ENCODE measurements at places on chromosomes 4 and X.
A peak's percentile ranks its signal among the peaks of the same experiment; 100 is the strongest.

DNA sequence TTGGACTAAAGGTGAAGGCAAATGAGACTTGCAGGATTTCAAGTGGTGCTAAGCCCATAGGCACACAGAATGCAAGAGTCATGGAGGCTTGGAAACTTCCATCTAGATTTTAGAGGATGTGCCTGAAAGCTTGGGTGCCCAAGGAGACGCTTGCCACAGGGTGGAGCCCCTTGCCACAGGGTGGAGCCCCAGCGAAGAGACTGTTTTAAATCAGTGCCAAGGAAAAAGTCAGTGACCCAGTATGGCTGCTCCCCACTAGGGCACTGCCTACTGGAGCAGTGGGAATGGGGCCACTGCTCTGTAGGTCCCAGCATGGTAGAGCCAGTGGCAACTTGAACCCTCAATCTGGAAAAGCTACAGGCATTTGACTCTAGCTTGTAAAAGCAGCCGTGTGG is 794.2 kb upstream of the LCORL start:
- DNase-seq, result no peak

DNA sequence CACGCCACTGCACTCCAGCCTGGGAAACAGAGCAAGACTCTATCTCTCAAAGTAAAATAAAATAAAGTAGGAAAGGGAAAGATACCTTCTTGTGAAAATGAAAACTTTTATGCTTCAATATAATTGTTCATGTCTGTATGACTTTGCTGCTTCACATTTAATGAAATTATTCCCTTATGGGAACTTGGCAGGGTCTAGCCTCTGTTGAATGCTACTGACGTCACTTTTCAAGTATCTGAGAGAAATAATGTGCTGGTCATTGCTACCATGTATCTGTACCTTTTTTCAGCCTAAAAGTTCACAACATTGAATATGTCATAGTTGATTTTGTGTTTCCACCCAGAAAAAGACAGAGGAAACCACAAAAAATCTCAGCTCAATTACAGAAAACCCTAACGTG is 65.2 kb downstream of the PRDM5 start:
- DNase-seq, result no peak

GRCh38 chrX:150587585-150588503 is 19.4 kb downstream of the MTM1 start:
- peak; percentile 9 for DNase-seq

DNA sequence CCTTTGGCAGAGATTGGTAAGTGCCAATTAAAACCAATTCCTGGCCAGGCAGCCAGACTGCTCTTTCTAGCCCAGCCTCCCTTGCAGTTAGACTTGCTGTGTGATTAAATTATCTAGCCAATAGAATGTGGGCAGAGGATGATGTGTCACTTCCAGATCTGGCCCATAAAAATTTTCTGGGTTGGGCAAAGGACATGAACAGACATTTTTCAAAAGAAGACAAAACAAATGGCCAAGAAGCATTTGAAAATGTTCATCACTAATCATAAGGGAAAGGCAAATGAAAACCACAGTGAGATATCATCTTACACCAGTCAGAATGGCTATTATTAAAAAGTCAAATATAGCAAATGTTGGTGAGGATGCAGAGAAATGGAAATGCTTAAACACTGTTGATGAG is 71.4 kb upstream of the STIM2 start:
- DNase-seq, result no peak

DNA sequence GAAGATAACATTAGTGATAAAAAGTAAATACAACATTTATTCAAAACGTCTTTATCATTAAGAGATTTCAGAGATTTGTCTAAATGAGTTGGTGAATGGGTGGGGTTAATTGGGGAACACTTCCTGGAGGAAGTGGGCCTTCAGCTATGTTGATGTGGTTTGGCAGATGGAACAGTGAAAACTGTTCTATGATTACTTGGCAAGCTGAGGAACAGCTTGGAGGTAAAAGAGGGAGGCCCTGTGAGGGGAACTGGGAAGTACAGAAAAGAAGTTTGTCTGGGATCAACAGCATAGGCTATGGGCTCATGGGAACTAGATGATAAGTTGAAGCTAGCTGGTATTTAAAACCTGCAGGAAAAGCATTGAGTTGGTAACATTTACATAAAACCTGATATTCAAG is 26.0 kb downstream of the OCRL start:
- DNase-seq, result no peak

- DNase-seq, result no peak
Observed at GRCh38 chr4:128566693-128567092, 242.8 kb upstream of the JADE1 start.

DNA sequence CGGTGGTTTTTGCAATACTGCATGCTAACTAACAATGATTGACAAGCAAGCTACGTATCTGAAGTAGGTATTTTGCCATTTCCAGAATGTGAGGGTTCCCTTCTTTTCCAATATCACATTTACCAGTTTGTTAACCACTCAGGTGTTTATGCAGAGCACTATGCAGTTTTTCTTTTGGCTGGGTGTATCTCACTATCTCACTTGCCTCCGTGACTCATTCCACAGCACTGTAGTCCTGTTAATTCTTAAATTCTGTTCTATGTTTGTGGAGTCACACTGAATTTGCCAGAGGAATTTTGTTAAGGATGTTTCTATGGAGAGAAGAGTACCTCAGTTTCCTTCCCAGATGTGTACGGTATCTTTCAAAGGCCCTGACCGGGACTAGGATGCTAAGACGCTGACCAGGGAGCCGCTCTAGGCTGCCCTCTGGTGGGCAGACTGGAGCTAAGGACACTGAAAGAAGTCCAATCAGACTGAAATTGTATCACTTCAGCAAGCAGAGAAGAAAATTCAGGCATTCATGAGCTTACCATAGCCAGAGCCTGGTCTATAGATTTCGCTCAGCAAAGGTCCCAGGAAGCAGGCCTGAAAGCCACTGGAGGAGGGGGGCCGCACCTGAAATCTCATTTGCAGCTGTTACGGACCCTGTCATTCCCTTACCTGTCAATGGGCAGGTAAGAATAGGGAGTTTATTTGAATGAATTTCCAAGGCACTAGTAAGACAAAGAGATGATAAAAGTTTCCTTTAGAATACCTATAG is 388.4 kb upstream of the SPOCK3 start:
- no peak for DNase-seq

DNA sequence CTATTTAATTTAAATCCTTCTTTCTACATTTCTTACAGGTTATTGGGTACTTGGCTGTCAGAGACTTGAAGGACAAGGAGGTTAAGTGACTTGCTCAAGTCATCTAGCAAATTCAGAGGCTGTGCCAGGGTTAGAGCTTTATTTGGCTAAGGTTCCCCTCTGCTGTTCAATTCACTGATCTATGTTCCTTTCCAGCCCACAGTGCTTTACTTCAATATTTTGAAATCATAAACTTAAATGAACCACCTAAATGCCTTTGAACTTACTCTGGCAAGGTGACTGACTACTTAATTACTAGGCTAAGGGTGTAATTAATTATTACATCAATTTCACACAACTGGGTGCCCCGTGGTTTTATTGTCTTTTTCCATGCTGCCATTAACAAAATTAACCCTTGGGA is 288.7 kb downstream of the CAMK2D start:
- DNase-seq, result no peak

DNA sequence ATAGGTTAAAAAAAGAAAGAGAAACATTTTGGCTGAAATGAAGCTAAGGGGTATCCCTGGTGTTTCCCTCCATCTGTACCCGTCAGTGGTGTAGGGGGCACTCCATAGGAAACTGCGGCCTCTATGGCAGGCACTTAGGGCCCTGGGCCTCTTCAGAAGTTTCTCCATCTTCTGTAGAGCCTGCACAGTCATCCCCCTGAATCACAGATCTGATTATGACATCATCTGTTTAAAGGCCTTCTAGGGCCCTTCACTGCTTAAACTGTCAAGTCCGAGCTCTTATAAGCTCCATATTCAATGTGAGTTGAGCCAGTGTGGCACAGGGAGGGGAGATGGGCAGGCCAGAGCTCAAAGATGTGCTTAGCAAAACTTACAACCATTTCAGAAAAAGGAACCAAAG is 241.3 kb downstream of the NR3C2 start:
- DNase-seq, result no peak

DNA sequence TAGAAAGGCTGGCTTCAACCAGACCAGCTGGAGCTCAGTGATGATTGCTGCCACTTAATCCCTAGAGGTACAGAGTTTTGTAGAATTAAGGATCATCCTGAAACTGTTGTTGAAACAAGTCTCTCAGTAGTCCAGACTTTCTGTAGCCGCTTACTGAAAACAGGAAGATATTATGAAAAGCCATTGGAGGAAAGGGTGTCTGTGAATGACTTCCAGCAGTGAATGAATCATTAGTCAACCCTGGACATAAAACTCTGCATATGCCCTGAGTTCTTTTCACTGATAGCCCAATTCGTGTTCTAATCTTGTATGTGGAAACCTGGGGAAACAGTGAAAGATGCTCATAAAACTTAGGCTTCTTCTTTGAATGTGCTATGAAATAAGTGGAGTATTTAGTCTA is 14.8 kb downstream of the HOPX start:
- DNase-seq, result no peak

GRCh38 chr4:72118017-72118416 is 86.2 kb downstream of the NPFFR2 start:
- DNase-seq, result no peak

- DNase-seq, result no peak
Observed at GRCh38 chrX:54178100-54178940, 4.7 kb downstream of the FAM120C start.

- no peak for DNase-seq
Observed at GRCh38 chr4:135838889-135839288, 1637.3 kb upstream of the PABPC4L start.

GRCh38 chr4:179291657-179292056 is 1849.4 kb upstream of the AGA start:
- DNase-seq, result no peak

DNA sequence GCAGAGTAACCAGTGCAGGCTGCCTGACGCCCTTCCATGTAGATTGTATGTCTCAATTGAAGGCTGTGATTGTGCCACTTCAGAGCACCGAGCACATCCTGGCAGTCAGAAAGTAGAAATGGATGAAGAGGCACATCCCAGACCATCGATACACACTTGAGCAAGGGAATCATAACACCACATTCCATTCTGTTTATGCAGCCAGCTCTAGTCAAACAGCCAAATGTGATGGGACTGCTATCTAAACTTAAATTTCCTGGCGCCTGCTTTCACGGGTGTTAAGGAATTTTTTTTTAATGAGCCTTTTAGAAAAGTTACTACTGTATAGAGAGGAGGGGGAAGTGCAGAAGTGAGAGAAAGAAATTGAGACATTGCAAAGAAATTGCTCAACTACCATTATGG is 84.4 kb downstream of the PPARGC1A start:
- no peak for DNase-seq

GRCh38 chr4:153000076-153000420 is 63.9 kb downstream of the FHDC1 start:
- DNase-seq, result no peak

DNA sequence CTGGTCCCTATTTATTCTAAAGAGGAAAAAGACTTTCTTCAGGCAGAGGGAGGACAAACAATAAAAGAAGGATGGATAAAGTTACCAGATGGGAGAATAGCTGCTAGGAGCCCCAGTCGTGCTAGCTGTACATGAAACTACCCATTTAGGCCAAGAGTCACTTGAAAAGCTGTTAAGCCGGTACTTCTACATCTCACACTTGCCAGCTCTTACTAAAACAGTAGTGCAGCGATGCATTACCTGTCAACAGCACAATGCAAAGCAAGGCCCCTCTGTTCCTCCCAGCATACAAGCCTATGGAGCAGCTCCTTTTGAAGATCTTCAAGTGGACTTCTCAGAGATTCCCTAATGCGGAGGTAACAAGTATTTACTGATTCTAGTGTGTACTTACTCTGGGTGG is 1138.8 kb downstream of the ARAP2 start:
- DNase-seq, result no peak

GRCh38 chrX:100409610-100410590 is at the start of gene PCDH19:
PCDH19 (minus strand) TSS chrX:100410273; CDS start chrX:100408597, 1,676 bp downstream.
- DNase-seq, result no peak

DNA sequence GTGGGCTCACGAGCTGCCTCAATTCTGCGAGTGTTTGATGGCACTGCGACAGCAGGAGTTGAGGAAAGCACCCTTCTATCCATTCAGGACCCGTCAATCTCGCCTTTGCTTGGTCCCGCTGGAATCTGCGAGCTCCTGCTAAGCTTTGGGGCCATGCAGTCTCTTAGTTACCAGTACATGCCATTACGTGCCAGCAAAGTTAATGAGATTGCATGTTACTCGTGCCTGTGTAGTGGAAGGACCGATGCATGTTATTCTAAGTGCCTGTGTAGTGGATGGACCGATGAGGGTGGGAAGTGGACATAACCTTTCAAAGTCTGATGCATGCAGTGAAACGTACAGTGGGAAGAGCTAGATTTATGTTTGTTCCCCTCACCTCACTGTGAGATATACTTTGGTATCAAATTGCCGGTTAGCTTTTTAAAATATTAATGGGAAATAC is 569 bp downstream of the RPS3A start:
- no peak for DNase-seq

DNA sequence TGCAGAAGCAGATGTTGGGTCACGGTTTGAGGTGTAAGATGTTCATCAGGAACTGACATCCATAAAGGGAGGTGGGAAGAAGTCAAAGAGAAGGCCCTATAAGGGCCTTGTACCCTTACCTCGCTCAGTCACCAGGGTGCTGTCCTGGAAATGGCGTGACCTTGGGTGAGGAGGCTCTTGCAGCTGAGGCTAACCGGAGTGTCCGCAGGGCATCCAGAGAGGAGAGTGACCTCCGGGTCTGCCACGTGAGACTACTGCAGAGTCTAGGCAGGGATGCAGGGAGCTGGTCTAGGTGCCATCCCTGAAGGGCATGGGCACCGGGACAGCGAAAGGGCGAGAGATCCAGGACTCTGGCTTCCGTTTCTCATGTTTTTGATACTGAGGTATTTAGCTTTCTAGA is 28.7 kb upstream of the IRAK1 start:
- DNase-seq, result no peak

DNA sequence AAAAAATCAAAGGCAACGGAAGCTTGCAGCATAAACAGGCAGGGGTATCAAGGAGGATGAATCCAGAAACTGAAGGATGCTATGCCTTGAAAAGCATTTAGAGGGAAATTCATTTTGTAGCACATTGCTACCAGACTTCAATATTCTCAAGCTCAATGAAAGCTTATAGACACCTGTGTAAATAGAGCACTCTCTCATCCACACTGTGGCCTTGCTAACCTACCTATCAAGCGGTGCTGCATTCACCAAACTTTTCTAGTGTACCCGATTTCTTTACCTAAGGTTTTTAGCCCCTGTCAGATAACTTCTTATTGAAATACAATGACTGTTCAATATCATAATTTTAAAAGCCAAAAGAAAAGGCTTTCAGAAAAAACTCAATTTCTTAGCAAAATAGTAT is 20.2 kb upstream of the HSD17B13 start:
- DNase-seq, result no peak

DNA sequence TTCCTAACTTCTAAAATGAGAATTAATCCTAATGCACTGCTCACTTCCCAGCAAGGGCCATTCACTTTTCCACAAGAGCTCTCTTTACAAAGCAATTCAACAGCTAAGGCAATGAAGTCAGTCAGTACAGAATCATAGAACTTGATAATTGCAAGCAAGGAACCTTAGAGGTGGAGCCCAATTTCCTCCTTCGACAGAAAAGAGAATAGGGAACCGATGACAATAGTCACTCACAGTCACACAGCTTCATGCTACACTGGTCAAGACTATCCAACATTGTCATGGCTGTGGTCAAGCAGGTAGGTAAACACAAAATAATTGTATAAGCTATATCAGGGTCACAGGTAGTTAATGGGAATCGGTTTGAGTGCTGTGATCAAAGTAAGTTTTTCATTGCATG is 90.0 kb downstream of the ELOVL6 start:
- no peak for DNase-seq

- DNase-seq, result no peak
Observed at GRCh38 chrX:20641954-20642353, 375.2 kb upstream of the RPS6KA3 start.
